ENCODE measurements at places on chromosomes 3 and 15.

GRCh38 chr3:175267121-175267531, 408.0 kb downstream of the NAALADL2 start:
- no peak for DNase-seq

- DNase-seq, result no peak
These were observed 42.7 kb downstream of the STT3B start for GRCh38 chr3:31575448-31575847.

- no peak for DNase-seq
These were observed 44.4 kb downstream of the IL1RAP start for GRCh38 chr3:190558316-190558715.

DNA sequence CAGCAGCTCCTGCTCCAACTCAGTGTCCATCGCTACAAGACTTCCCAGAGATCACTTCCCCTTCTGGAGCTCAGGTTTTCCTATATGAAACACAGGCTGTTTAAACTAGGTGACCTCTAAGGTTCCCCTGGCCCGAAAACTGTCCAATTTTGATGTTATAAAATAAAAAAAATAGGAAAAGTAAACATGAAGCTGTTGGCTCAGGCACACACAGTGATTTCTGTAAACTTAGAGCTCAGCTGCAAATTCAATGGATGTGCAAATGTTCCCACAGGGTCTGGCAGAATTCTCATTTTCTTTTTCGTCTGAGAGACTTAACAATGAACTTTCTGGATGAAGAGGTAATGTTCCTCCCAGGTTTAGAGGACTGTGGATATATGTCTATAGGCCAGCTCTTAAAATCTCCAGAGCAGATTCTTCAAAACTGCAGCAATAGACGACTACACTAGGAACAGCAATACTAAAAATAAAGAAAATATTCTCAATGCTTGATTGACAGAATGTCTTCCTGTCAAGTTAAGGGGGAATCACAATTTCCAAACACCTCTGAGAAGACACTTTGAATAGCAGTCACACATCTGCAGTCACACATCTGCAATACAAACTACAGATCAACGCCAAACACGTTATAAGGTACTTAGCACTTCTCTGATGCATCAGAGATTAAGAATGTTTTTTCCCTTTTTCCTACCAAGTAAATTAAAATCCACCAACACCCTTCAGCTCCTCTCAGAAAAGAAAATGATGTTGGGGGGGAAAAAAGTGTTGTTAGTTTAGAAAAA, 2.8 kb downstream of the NUP210 start:
- DNase-seq, result no peak

DNA sequence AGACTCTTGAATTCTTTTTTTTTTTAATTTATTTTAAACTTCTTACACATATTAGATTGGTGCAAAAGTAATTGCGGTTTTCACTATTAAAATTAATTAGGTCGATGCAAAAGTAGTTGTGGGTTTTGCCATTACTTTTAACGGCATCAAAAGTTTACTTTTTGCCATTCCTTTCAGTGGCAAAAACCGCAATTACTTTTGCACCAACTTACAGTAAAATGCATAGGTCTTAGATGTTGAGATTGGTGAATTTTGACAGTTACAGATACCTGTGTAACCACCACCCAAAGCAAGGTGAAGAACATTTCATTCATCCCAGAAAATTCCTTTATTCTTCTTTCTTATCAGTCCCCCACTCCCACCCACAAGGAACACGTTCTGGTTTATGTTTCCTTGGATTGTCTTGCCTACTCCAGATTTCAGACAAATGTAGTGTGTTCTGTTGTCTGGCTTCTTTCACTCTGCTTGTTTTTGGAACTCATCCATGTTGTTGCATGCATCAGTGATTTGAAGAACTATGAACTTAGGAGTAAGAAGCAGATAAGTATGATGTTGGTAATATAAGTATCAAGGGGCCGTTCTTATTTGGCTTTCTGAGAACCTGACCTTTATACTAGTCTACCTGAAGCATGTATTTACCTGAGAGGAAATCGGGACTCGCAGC, 198.4 kb upstream of the UBE2E1 start:
- DNase-seq, result no peak

GRCh38 chr15:39140060-39140604, 440.7 kb upstream of the THBS1 start:
- DNase-seq, result no peak

All from D341Med (cell line).